HT1080 (cell line): ENCODE measurements at places on chromosomes 1 and 21.

GRCh38 chr1:213698092-213698702, 289.6 kb upstream of the PROX1 start:
- no peak for DNase-seq

- DNase-seq = peak; percentile 31
These were observed 70.1 kb upstream of the NTPCR start for GRCh38 chr1:232880354-232880753.

DNA sequence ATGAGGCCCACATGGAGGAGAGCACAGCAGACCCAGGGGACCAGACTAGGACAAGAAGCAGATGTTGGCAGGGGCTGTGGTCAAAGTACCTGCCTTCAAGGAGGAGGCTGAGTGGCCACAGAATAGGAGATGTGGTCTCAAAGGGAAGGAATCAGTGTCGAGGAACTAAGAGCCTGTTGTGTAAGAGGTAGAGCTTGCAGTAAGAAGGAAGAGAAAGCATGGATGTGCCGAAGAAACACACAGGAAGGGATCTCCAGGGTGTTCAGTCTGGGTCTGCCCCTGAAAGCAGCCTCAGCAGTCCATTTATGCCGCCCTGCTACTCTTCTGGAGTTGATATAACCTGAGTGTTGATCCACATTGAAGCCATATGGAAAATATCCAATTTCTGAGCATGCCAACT, 83.9 kb downstream of the NID1 start:
- DNase-seq = no peak

- no peak for DNase-seq
These were observed 14.7 kb downstream of the ATPAF1 start for GRCh38 chr1:46653405-46653958.

DNA sequence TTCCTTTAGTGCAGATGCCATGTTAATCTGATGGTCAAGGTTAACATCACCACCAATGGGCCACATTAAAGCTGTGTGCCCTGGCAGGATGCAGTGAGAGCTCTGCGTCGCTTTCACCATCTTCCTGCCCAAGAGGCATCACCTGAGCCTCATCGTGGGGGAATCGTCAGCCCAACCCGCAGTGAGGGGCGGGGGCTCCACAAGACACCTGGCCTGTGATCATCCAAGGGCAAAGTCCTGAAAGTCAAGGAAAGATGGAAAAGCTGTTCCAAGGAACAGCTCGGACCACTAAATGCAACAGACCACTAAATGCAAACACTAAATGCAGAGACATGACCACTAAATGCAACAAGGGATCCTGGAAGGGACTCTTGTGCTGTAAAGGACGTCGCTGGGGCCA, 49.9 kb downstream of the WDR4 start:
- no peak for DNase-seq

DNA sequence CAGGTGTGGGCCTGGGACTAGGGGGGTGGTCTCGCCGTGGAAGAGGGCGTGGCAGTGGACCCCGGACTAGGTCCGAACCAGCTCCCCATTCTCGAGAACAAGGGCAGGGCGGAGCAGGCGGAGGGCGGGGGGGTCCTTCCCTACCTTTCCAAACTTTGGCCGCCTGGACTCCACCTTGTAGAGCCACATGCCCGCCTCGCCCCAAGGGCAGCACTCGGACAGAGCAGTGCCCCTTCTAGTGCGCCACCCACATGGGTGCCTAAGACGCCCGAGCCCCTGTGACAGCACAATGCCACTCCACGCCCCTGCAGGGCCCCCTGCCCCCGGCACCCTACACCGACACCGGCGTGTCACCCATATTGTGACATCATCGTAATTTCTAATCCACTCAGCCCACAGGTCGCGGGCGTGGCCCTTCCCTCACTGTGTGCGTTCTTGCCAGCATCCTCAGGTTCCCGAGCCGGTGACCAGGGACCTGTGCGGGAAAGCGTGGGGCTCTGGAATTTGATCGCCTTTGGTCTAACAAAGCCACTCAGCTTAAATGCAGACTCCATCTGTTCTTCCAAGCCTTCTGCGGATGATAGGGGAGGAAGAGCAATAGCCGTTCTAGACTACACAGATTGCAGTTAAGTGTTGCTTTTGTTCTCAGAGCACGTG, 553 bp upstream of the STMN1 start:
- no peak for DNase-seq

DNA sequence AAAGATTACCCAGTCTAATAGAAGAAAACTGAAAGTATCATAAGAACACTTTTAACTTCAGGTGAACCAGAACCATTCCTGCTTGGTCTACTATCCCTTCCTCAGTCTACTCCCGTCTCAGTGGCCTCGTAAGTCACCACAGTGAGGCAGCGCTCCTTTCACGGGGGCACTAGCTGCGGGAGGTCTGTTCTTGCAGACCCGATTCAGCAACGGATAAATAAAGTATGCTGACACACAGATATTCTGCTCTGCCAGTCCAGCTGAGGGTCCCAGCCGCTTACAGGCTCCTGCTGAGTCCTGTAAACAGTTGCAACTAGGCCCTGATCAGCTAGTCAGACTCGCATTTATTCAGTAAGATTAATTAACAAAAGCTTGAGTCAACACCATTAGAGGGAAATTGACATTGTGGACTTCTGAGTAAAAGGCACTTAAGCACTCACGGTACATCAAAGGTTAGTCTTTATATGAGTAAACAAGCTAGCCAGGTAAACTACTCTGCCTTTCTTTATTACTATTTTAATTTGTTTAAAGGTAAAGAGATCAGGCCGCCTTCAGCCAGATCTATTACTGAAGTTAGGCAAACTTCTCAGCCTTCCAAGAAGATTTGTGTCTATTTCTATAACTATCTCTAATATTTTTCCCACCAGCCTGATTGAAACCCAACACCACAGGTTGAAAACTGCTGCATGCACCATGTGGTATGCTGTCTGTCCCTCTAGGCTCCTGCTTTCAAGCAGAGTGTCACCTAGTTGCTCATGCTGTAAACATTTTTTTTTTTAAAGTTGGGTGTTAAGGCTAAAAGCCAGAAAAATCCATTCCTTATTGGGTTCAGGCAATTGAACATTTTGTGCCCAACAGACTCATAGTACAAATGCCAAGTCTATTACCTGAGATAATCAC, 87.7 kb downstream of the INTS7 start:
- DNase-seq = no peak

- no peak for DNase-seq
These were observed 6.5 kb upstream of the ATP1A2 start for GRCh38 chr1:160108888-160109662.

DNA sequence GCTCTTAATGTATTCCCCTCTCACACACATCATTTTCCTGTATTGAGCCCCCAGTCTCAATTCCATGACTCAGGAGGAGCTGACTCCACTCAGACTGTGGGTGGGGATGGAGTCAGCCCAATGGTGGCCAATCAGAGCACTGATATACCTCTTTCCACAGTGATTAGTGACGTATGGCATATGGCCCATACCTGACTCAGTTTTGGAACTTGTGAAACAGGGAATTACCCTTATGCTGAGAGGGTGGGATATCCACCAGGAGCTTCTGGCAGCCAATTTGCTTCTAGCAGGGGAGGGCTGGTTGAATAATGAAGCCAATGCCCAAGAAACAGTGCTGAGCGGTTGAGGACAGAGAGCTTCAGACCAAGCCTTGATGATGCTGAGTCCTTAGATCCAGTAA, 86.4 kb upstream of the SPATA6 start:
- no peak for DNase-seq

GRCh38 chr1:30875916-30876315, 32.6 kb downstream of the SDC3 start:
- DNase-seq = no peak

- peak; percentile 5 for DNase-seq
These were observed 90.6 kb upstream of the CACNA1E start for GRCh38 chr1:181392613-181393220.

DNA sequence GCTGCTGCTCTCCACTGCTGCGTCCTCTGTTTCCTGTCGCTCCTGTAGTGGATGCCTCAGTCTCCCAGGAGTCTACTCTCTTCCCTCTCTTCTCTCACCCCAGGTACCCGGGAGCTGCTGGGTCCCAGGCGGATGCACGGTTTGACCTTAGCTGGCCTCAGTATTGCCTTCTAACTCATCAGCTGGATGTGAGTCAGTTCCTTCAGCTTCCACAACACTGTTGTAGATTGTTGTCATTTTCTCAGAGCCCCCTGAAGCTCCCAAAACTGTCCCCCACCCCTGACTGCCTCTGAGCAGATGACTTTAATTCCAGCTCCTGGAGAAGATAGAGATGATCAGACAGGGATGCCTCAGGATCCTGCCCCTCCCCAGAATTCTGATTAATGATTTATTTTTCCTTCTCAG, 7.2 kb downstream of the CNIH3 start:
- peak; percentile 92 for DNase-seq

DNA sequence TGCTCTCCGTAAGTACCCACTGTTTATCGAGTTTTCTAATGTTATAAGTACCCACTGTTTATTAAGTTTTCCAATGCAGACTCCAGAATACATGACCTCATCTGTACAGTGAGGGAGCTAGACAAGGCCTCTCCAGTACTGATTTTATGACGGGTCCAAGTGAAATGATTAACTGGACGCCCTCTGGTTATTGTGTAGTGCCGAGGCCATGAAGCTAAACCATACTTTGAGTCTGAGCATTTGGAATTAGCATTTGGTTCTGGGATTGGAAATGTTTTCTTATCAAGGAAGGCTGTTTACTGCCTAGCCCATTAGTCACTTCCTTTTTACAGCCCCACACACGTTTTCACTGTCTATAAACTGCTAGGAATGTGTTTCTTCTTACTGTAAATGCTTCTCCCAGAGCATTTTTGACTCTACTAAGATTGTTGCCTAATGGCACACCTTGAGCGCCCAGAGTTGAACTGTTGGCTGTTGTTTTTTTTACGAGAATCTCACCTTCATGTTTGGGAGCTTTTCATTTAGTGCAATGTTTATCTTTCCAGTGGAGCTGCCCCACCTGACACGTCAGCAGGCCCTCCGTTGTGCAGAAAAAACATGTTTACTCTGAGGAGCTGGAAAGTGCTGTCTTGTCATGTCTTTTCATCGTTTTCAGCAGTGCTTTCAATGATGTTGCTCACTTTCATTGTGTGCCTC, 26.9 kb downstream of the SPATA46 start:
- peak; percentile 77 for DNase-seq

GRCh38 chr1:8456308-8456912, 138.5 kb downstream of the SLC45A1 start:
- DNase-seq = peak; percentile 43

GRCh38 chr1:207402744-207403143, 51.4 kb upstream of the CR2 start:
- DNase-seq = no peak

DNA sequence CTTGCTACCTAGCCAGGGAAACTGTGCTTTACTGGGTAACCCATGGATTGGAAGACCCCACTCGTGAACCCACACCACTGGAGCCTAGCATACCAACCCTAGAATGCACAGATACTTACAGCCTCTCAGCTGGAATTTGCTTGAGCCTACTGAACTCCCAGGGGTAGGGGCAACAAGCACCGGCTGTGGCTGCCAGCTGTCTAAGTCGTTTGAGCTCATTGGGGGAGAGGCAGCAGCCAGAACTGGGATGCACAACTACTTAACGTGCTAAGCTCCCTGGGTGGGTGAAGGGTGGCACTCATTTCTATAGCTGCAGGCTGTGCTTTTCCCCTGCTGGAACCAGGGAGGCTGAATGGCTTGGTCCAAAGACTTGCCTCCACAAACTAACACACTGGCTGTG, 212.4 kb downstream of the ZNF648 start:
- DNase-seq = no peak

DNA sequence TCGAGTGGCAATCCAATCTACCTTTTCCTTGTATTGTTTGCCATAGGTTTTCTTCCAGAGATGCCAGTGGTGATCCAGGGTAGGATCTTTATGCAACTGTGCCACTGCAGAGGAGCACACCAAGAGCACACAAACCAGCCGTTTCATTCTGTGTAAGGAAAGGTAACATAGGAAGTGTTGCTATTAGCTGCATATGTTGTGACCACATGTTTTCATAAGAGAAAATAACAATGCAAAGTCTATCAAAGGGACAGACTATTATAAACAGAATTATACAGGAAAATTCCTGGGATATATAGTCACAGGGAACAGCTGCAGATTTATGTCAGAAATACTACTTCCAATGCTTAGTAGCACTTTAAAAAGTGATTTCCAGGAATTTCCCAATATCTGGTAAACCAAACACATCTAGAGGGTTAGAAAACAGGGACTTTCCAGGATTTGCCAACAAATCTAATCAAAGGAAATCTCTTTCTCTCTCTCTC, 919 bp downstream of the CTSS start:
- DNase-seq = peak; percentile 34

DNA sequence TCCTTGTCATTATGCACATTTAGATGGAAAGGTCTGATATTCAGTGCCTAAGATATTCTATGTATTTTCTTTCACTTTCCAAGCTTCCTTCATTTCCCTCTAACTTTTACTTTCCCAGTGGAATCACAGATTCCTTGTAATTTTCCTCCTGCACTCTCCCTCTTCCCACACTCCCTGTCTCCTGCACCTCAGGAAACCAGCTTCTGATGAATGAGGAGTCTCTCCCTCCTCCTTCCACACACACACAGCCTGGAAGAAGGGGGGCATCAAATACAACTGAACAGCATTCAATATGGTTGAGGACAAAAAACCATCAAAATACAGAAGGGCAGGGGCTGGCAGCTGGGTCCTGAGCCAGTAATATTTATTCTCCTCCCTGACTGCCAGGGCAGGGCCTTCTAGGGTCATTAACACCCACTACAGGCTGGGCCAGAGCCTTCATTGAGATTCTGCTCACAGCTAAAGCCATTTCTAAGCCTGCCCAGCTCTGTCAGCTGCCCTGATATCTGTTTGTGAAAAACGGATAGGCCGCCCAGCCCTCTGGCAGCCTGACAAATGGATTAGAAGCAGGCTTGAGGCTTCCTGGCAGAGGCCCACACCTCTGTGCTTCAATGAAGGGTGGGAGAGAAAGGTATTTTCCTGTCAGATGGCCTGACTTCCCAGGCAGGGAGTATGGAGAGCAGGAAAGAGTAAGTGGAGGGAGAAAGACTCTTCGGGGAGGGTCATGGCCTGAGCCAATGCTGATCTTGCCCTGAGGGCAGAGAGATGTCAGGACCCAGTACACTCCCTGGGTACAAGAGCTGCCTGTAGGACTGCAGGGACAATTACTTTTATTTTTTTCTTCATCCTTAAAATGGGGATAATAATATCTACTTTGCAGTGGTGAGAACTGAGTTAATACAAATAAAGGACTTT, 138.9 kb upstream of the SPATA6 start:
- DNase-seq = no peak

- peak; percentile 74 for DNase-seq
These were observed 32.9 kb downstream of the JAK1 start for GRCh38 chr1:64933296-64934070.
